ENCODE measurements at places on chromosomes 4 and X. TPM values are rescaled to one million over a fixed set of nuclear protein-coding genes. Genes with fewer than 3 reads are reported as not detected.

DNA sequence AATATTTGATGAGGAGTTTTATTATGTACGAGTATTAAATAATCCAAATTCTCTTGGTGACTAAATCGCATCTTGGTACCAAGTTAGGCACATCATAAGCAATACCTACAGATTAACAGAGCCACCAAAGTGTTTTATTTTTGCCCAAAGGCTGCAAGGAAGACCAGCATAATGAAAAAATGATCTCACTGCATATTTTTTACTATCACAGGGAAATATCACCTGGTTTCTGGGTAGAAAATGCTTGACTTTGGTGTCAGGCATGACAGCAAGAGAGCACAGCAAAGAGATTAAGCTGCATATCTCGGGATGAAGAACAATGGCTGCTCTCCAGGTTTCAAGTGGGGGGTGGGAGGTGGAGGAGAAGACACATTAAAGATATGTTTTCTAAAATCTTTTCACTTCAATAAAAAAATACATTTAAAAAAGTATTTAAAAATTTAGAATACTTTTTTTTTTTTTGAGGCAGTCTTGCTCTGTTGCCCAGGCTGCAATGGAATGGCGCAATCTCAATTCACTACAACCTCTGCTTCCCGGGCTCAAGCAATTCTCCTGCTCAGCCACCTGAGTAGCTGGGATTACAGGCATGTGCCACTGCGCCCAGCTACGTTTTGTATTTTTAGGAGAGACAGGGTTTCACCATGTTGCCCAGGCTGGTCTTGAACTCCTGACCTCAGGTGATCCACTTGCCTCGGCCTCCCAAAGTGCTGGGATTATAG is 86.1 kb downstream of the FRYL start:
- no peaks in the 10 kb centered on the region for H3K36me3 ChIP-seq
- DNase-seq, result no peak
- H3K4me1 ChIP-seq, result peaks cover 13% of the 10 kb centered on the region

DNA sequence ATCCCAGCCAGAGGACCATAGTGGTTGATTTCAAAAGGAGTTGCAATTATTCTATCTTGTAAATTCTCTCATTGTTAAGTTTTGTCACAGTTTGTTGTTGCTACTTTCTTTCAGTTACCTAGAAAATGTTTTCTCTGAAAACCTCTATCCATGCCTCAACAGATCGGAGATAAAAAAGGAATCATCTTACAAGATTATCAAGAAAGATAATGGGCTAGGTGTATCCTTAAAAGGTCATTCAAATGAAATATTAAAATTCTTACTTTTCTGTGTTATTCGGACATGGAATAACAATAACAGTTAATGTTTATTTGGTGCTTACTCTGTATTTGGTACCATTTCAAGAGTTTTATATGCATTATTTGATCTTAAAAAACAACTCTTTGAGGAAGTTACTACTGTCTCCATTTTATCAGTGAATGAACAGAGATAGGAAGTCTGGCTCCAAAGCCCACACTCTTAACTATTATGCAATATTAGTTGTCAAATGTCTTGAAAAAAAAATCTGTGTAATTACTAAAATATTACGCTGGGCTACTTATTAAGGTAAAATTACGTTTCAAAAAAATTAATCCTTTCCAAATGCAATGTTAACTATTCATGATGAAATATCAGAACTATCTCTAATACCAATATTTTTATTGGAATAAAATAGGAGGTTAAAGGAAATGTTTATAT is 97.5 kb downstream of the SNCA start:
- H3K36me3 ChIP-seq, result no peaks in the 10 kb centered on the region
- H3K27ac ChIP-seq, result no peak overlapping the region
- H3K27me3 ChIP-seq, result no peaks in the 10 kb centered on the region

DNA sequence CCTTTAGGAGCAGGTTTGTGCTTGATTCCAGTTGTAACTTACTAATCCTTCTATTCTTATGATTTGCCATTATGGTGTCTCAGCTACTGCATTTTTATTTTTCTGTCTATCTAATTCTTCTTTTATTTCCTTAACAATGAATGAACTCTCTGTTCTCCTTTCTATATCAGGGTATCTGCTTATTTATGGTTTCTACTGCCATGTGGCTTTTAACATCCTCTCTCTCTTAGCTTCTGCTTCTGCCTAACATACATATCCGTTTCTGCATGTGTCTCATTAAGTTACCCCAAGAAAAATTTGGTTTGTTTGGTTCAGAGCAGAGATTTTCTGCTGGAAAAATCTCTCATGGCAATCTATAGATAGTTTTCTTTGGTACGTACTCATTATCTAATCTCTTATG is 614.4 kb downstream of the RPA4 start:
- no peaks in the 10 kb centered on the region for H3K4me1 ChIP-seq
- no peaks in the 10 kb centered on the region for H3K27me3 ChIP-seq
- no peak overlapping the region for H3K4me3 ChIP-seq
- no peak for DNase-seq
- H3K27ac ChIP-seq, result no peak overlapping the region
- no peaks in the 10 kb centered on the region for H3K36me3 ChIP-seq

DNA sequence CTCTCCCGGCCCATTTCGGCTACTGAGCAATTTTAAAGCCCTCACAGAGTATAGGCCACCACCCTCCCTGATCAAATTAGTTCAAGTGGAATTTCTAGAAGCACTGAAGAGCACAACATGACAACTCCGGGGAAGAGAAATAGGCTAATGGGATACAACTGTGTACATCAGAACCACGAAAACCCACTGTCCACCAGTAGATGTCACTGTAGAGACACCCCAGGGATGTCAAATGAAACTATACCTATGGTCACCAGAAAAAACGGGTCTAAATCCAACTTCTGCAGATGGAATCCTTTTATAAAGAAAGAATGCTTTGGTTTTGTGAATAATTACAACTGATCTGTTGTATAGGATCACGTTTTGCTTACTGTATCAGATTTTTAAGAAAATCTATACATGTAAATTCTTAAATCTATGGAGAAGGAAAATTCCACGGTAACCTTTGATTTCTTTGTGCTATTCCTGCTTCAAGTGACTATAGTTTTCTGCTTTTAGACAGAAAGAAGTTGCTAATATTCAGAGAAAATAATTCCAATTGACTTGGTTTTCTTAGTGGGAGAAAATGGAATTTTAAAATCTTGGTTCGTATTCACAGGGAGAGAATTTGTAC is 29.5 kb upstream of the MAP3K15 start:
- H3K4me1 ChIP-seq, result no peaks in the 10 kb centered on the region
- DNase-seq, result no peak
- no peaks in the 10 kb centered on the region for H3K27me3 ChIP-seq
- no peak overlapping the region for H3K27ac ChIP-seq

GRCh38 chrX:51332188-51332942 is at the start of gene NUDT10:
NUDT10 (plus strand) TSS chrX:51332822; CDS start chrX:51332966, 144 bp downstream.
- DNase-seq, result no peak
- H3K36me3 ChIP-seq, result no peaks in the 10 kb centered on the region
- no peaks in the 10 kb centered on the region for H3K27me3 ChIP-seq

DNA sequence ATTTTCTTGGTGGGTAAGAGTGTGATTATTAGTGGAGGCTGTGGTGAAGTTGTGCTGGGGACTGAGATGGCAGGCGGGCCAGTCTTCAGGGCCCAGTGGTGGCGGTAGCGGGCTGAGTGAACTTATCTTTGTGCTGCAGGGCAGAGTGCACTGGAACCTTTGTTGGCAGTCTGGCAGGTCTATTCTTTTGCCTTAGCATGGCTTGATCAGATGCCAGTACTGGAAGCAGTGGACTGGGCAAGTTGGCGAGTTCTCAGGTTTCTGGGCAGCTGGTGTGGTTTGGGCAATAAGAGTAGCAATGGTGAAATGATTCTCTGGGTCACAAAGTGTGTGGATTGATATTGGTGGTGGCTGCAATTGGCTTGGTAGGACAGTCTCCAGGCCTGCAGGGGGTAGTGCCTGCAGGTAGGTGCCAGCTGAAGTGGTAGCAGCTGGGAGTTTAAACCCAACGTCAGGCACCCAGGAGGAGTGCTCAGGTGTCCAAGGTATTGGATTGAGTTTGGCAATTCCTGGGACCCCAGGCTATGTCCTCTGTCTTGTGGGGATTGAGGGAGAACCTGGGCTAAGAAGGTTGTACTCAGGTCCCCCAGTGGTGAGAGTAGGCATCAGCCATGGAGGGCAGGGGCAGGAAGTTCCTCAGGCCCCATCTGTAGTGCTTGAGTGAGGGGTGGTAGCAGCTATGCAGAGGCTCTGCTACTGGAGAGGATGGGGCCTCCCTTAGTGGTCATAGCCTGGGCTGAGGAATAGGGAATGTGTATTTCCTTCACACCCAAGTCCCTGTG is 34.9 kb upstream of the SLC25A14 start:
- no peak for DNase-seq
- no peak overlapping the region for H3K27ac ChIP-seq
- H3K4me1 ChIP-seq, result no peaks in the 10 kb centered on the region
- no peak overlapping the region for H3K4me3 ChIP-seq
- no peaks in the 10 kb centered on the region for H3K27me3 ChIP-seq

DNA sequence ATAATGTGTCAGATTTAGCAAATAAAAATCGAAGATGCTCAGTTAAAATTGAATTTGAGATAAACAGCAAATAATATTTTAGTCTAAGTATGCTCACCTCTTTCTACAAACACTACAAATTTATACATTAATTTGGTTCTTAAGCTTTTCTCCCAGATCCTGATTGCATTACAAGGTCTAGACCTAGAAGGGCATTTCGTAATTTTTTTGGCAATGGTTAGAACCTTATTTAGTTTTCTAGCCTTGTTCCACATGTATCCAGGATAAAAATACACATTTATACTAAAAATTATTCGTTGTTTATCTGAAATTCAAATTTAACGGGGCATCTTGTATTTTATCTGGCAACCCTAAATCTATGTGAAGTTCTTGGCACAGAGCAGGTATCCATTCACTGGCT is 2.5 kb upstream of the CDKL5 start:
- no peak overlapping the region for H3K27ac ChIP-seq
- H3K27me3 ChIP-seq, result no peaks in the 10 kb centered on the region
- H3K4me3 ChIP-seq, result no peak overlapping the region

The MSANTD1 gene
- 0.49 TPM for total RNA-seq

The AGA gene
- total RNA-seq, result 26.3 TPM

All from vagina (tissue), 2 donors.